Transverse colon (tissue), 4 donors: ENCODE measurements at places on chromosomes 3 and 15.

GRCh38 chr3:194971009-194971408, 285.3 kb downstream of the FAM43A start:
- H3K27ac ChIP-seq: no peak overlapping the region
- H3K36me3 ChIP-seq: no peaks in the 10 kb centered on the region
- no peak for DNase-seq
- no peaks in the 10 kb centered on the region for H3K4me1 ChIP-seq
- H3K27me3 ChIP-seq: no peaks in the 10 kb centered on the region

- no peaks in the 10 kb centered on the region for H3K27me3 ChIP-seq
- no peak overlapping the region for H3K27ac ChIP-seq
- no peaks in the 10 kb centered on the region for H3K36me3 ChIP-seq
- no peak overlapping the region for H3K4me3 ChIP-seq
Measured at GRCh38 chr3:70061096-70061495, 61.6 kb downstream of the SAMMSON start.

GRCh38 chr3:177062052-177062732, 135.1 kb downstream of the TBL1XR1 start:
- H3K27me3 ChIP-seq: no peaks in the 10 kb centered on the region
- H3K4me1 ChIP-seq: peaks cover 7% of the 10 kb centered on the region
- DNase-seq: no peak
- no peaks in the 10 kb centered on the region for H3K36me3 ChIP-seq
- no peak overlapping the region for H3K27ac ChIP-seq
- H3K4me3 ChIP-seq: no peak overlapping the region

GRCh38 chr3:8506571-8507061, 5.0 kb downstream of the LMCD1 start:
- H3K27me3 ChIP-seq: no peaks in the 10 kb centered on the region
- H3K36me3 ChIP-seq: no peaks in the 10 kb centered on the region
- H3K27ac ChIP-seq: peak overlapping the region; percentile 41

- H3K4me1 ChIP-seq: no peaks in the 10 kb centered on the region
- H3K4me3 ChIP-seq: no peak overlapping the region
- H3K27ac ChIP-seq: no peak overlapping the region
Measured at GRCh38 chr3:65605876-65606432, 432.8 kb downstream of the MAGI1 start.

DNA sequence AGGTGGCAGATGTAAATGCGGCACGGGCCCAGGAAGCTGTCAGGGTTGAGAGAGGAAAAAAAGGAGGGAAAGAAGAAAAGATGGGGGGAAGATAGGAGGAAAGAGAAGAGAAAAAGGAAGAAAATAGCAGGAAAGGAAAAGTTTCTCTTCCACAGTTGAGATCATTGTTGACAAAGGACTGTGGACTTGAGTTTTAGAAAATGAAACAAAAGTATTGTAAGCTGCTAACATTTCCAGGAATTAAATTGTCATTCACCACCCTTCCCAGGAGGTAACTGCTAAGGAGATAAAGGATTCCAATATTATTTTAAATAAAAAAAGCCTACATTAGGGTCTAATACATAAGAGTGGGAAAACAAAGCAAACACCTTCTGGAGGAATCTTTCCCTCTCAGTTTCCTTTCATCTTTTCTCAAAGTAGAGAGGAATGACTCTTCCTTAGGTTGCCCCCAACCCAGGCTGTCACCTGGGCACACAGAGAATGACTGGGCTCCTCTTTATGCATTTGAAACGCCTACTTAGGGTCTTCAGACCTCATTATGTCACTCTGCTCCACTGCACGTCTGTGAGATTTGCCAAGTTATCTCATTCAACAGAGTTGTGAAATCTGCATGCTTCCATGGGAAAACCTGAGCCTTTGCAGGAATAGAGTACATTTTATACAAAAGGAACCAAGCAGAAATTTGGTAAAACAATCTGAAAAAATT, 194.0 kb downstream of the TNIK start:
- no peaks in the 10 kb centered on the region for H3K4me1 ChIP-seq
- H3K27ac ChIP-seq: peak overlapping the region; percentile 4
- no peaks in the 10 kb centered on the region for H3K27me3 ChIP-seq
- no peak for DNase-seq
- H3K36me3 ChIP-seq: no peaks in the 10 kb centered on the region

- DNase-seq: no peak
- no peak overlapping the region for H3K27ac ChIP-seq
- H3K27me3 ChIP-seq: no peaks in the 10 kb centered on the region
- peaks cover 8% of the 10 kb centered on the region for H3K4me1 ChIP-seq
- no peak overlapping the region for H3K4me3 ChIP-seq
Measured at GRCh38 chr15:60384526-60385126, 13.2 kb downstream of the ANXA2 start.

DNA sequence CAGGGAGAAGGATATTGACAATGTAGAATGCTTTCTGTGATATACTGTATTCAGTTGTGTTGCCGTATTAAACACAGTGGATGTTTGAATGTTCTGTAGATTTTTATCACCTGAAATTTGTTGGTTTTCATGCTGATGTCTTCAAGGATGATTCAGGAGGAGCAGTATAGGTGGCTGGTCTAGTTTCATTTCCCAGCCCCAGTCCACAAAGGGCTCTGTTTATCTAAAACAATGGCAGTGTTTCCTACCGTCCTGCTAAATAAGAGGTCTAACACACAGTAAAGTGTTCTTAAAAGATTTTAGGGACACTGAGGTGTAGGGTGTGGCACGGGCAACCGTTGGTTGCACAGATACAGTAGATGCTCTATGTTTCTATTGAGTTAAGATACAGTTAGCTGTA, 26.0 kb downstream of the NEO1 start:
- H3K27ac ChIP-seq: peak overlapping the region; percentile 37
- DNase-seq: no peak
- no peak overlapping the region for H3K4me3 ChIP-seq
- H3K27me3 ChIP-seq: no peaks in the 10 kb centered on the region

- no peaks in the 10 kb centered on the region for H3K27me3 ChIP-seq
- no peak for DNase-seq
- H3K4me1 ChIP-seq: peaks cover 6% of the 10 kb centered on the region
- H3K27ac ChIP-seq: no peak overlapping the region
Measured at GRCh38 chr3:27322634-27323033, 46.5 kb downstream of the NEK10 start.

GRCh38 chr3:69683082-69683806, 56.0 kb upstream of the MITF start:
- no peaks in the 10 kb centered on the region for H3K36me3 ChIP-seq
- no peak for DNase-seq
- H3K4me3 ChIP-seq: no peak overlapping the region
- no peaks in the 10 kb centered on the region for H3K27me3 ChIP-seq
- no peak overlapping the region for H3K27ac ChIP-seq
- H3K4me1 ChIP-seq: no peaks in the 10 kb centered on the region

DNA sequence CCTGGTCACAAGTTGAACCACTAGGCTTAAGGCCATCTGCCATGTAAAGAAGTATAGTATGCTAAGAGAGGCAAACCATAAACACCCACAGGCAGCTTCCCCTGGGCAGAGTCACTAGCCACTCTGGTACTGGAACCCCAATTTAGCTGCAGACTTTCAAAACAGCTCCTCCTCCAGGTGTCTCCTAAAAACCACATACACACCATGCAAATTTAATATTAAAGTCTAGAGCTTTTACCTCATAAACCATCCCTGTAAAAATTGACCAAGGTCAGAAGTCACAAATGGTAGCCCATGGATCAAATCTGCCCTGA, 99.1 kb upstream of the STT3B start:
- no peaks in the 10 kb centered on the region for H3K36me3 ChIP-seq
- no peaks in the 10 kb centered on the region for H3K27me3 ChIP-seq
- no peak overlapping the region for H3K27ac ChIP-seq
- no peak overlapping the region for H3K4me3 ChIP-seq
- no peak for DNase-seq

DNA sequence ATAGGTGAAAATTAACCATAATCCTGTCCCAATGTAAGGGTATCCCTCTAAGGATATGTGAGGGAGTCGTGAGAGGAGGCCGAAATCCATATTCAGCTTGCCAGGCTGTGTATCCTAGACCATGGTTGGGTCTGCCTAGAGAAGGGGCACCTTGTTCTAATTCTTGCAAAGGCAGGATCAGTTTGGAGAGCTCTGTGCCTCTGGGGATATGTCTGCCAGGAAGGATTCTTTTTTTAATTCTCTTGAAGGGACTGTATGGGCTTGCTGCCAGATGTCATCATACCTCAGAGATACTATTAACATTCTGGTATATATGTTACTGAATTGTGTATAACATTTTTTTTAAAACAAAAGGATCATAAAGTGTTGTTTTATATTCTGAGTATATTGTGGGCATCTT, 2.4 kb downstream of the ATP1B3 start:
- H3K4me1 ChIP-seq: peaks cover 49% of the 10 kb centered on the region
- DNase-seq: peak; percentile 21
- peak overlapping the region; percentile 100 for H3K27ac ChIP-seq
- H3K27me3 ChIP-seq: no peaks in the 10 kb centered on the region
- no peak overlapping the region for H3K4me3 ChIP-seq

DNA sequence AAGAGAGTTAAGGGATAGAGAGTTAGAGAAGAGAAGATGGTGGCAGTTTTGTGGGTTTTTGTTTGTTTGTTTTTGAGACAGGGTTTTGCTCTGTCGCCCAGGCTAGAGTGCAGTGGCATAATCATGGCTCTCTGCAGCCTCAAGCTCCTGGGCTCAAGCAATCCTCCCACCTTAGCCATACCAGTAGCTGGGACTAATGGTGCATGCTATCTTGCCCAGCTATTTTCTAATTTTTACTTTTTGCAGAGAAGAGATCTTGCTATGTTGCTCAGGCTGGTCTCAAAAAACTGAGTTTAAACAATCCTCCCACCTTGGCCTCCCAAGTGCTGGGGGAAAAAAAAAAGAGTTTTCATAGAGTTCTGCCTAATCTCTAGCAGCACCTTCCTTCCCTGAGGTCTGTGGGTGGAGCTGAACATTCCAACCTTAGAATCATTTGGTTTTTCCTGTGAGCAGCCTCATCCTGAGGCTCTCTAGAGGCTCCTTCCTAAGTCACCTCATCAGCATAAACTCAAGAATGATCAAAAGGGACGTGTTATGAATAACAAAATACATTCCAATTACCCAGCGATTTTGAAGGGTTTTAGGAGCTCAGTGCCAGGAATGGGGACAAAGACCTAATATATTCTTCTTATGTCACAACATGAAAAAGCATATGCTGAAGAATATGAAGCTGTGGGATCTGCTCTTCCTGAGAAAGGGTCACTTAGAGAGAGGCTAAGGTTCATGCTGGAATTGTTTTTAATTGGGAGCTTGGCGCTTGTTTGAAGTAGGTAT, 180.6 kb downstream of the LSAMP start:
- H3K27ac ChIP-seq: no peak overlapping the region
- H3K4me1 ChIP-seq: no peaks in the 10 kb centered on the region
- no peak for DNase-seq
- H3K27me3 ChIP-seq: no peaks in the 10 kb centered on the region
- H3K4me3 ChIP-seq: no peak overlapping the region

DNA sequence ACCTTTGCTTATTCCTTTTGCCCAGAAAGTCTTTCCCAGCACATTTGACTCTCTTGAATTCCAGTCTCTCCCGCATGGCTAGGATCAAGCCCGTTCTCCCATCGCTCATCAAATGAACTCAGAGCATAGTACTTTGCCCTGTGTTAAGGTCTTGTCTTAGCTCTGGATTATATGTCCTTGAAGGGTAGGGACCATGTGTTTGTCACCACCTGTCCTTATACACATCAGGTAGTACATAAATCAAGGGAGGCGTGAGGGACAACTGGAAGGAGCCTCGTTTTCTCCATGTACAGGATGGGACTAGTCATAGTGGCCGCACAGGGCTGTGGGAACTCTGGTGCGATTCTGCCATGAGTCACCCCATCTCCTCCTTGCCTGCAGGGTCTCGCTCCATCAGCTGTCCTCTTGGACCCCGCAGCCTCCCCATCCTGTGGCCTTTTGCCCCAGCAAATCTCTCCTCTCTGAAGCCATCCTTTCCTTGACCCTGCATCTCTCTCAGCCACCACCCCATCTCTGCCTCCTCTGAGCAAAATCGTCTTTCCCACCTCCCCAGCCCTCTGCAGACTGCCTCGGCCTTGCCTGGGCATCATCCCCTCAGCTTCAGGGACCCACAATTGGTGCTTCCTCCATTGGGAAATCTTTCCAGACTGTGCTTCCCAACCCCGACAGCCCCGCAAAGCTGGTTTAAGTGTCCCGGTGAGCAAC, 33.4 kb upstream of the RAB6B start:
- no peak for DNase-seq
- no peaks in the 10 kb centered on the region for H3K27me3 ChIP-seq
- H3K27ac ChIP-seq: no peak overlapping the region
- H3K4me1 ChIP-seq: peaks cover 8% of the 10 kb centered on the region

DNA sequence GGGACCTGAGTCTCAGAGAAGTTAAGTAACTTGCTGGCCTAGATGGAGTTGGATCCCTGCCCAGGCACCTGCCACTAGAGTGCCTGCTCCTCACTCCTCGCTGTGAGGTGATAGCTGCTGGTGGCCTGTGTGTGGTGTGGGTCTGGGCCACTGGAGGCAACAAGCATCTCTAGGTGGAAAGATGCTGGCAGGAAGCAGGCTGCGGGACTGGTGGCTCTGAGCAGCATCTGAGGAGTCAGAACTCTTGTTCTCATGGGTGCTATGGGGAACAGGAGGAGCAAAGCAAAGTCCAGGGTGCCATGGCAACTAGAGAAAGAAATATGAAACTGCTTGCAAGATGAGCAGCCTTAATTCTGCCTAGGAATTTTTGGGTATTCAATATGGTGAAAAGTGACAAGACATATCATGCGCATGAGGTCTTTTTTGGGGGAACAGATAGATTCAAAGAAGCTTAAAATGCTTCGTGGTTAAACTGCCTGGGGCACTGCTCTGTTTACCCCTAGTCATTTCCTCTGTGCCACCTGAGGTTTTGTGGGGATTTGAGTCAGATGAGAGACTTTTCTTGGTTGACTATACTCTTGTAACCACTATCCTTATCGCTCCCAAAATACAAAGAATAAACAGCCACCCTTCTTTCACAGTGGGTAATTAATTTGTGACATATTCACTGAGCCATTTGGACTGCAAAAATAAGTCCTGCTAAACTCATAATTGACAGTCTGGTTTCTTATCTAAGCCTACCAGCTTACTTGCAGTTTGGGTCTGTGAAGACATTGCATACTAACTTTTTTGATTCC, 50.3 kb downstream of the MED12L start:
- H3K4me1 ChIP-seq: no peaks in the 10 kb centered on the region
- no peaks in the 10 kb centered on the region for H3K36me3 ChIP-seq
- no peaks in the 10 kb centered on the region for H3K27me3 ChIP-seq
- no peak for DNase-seq
- no peak overlapping the region for H3K27ac ChIP-seq

GRCh38 chr3:172324611-172325203, 123.5 kb downstream of the GHSR start:
- DNase-seq: no peak
- peaks cover 2% of the 10 kb centered on the region for H3K36me3 ChIP-seq
- peaks cover 15% of the 10 kb centered on the region for H3K4me1 ChIP-seq
- H3K27ac ChIP-seq: no peak overlapping the region
- H3K27me3 ChIP-seq: no peaks in the 10 kb centered on the region
- H3K4me3 ChIP-seq: no peak overlapping the region

GRCh38 chr3:192857260-192857661, 60.4 kb downstream of the MB21D2 start:
- peaks cover 4% of the 10 kb centered on the region for H3K4me1 ChIP-seq
- no peak overlapping the region for H3K27ac ChIP-seq
- H3K36me3 ChIP-seq: no peaks in the 10 kb centered on the region
- DNase-seq: no peak
